ENCODE measurements at places on chromosomes 11 and 22. TPM values are rescaled to one million over a fixed set of nuclear protein-coding genes. Genes with fewer than 3 reads are reported as not detected.
A peak's percentile ranks its signal among the peaks of the same experiment; 100 is the strongest.

Gene TEX54
- total RNA-seq = not detected

DNA sequence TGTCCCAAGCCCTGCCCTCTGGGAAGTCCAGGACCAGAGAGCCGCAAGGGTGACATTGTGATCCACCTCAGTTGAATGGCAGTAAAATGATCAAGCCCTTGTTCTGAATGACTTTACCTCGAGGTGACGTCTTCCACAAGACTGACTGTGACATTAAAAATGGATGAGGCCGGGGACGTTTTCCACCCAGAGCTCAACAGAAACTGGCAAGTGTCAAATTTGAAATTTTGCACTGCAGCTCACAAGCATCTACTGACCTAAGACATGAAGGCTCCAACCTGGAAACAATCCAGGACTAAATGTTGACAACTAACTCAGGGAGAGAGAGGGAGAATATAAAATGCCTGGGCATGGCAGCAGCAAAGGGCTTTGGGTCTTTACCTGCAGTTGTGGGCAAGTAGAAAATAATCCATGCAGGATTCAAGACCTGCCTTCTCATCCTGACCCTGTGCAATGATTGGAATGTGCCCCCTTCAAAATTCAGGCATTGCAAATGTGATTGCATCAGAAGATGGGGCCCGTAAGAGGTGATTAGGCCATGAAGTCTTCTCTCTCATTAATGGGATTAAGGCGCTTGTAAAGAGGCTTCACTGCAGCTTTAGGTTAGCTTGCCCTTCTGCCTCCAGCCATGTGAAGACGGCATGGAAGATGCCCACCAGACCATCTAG is 33.6 kb upstream of the CLMP start:
- DNase-seq = no peak

- no peak for DNase-seq
Observed at GRCh38 chr11:118277312-118277711, 13.2 kb upstream of the MPZL2 start.

DNA sequence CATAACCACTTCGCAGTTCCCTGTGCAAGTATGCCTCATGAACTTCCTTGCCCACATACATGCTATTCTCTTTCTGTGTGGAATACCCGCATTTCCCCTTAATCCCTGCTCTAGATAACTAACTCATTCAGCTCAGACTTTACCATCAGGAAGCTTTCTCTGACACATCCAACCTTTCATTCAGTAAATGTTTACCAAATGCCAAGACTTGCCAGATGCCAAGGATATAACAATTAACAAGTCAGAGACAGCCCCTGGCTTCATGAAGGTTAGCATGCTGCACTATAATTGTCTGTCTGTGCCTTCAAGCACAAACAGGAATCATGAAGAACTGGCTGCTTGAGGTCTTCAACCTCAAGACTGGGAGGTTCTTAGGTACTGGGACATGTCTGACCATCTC is 71.2 kb upstream of the GDPD4 start:
- no peak for DNase-seq

Gene RIC3
- total RNA-seq = 55.7 TPM

DNA sequence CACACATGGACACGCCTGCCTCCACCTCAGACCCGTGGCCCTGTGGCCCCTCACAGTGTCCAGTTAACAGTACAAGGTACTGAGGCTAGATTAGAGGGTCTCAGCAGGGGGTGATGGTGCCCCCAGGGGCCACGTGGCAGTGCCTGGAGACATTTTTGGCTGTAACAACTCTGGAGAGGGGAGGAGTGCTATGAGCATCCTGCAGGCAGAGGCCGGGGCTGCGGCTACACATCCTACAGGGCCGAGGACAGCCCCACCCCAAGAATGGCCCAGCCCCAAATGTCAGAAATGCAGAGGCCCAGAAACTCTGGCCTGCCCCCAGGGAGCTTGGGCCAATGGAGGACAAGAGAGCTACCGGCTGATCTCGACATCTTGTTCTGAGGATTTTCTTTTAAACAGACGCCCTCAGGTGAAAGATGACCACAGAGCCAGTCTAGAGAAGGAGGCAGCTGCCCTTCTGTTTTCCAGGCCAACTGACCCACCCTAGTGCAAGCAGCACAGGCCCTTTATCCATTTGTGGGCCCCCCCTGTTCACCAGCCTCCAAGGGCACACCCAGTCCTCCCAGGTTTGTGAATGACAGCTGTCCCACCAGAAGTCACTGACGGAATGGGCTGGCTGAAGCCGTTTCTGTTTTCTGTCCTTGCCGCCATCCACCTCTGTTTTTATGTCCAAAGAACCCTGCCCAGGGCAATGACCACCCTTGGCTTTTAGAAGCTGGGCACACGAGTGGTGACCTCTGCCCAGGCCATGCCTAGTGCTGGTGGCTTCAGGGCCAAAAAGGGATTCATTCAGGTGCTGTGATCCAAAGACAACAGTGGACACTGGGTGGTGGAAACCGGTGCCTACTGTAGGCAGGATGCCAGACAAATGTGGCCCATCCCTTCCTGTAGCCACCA is 85.2 kb upstream of the LINC01488 start:
- no peak for DNase-seq

DNA sequence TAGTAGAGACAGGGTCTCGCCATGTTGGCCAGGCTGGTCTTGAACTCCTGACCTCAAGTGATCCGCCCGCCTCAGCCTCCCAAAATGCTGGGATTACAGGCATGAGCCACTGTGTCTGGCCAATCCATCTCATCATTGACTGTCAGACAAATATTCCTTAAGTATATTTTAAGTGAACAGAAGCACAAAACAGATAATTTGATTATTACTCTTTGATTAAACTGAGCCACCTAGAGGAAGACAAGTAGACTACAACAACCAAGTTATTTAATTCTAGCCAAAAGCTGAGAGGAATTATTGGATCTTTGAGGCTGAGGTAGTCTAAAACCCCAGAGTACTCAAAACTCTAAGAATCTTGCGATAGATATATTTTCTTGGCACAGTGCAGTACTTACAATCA is 1.2 kb downstream of the ACRV1 start:
- no peak for DNase-seq

DNA sequence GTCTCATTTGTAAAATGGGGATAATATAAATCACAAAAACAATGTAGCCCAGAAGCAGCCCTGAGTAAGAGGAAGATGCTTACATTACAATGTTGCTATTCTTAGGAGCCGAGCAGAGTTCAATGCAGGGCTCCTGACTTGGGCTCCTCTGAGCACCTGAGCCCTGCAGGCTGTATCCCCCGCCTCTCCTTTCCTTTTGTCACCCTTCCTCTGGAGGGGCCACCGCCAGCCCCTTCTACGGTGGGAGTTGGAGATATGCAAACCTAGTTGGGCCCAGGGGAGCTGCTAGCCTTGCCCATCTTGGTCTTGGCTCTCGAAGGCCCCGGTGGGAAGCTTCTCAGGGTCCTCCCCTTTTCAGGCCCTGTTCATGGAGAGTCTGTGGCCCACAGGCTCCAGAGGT is 8.4 kb upstream of the CSNK1E start:
- DNase-seq = no peak

Gene GNG3
- 20.0 TPM for total RNA-seq

Gene MS4A6A
- total RNA-seq = 3.7 TPM

DNA sequence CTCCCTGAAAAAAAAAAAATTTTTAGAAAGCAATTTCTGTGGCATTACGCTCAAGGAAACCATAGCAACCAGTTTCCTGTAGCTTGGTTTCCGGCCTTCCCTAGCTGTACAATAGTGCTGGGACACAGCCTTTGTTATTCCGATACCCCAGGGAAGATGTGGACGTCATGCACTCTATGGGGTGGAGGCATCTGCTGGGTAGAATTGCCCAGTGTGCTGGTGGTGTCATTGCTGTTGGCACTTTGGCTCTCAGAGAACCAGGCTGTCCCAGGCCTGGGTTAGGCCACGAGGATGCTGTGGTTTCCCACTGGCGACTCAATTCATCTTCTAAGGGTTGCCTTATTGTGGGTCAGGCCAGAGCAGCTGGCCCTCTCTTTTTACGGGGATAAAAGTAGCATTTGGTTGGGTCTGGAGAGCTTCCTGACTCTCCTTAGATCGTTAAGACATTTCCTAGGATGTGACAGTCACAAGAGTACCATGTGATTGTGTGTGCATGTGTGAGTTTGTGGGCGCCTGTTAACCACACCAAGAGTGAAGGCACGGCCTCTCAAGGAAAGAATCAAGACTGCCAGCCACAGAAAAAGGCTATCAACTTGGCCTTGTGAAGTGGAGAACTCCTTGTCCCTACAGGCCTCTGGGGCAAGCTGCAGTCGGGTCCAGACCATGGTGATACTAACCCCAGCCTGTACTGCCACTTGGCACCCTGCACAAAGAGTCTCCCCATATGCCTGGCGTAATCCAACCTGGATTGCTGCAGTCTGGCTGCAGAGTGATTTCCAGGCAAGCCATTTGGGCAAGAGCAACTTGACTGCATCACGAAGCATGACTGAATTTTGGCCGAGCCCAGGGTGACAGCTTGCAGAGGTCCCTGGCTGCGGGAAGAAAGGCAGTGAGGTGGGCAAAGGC is 35.9 kb upstream of the NAV2 start:
- no peak for DNase-seq

DNA sequence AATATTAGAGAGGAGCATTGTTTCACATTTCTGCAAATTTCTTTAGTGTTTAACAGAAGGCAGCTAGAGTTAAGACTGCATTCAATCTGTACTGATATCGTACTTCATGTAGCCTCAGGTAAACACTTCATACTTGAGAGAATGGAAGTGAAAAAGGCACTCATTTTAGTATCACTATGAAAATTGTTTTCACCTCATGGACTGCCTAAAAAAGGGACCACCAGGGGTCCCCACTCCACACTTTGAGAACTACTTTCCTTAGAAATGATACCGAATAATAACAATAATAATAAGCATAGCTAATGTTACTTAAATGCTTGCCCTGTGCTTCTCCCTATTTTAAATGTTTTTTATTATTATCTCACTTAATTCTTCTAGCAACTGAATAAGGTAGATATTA is 95.1 kb downstream of the BLID start:
- DNase-seq = no peak

- DNase-seq = no peak
Observed at GRCh38 chr22:45903355-45904135, 73.4 kb downstream of the WNT7B start.

DNA sequence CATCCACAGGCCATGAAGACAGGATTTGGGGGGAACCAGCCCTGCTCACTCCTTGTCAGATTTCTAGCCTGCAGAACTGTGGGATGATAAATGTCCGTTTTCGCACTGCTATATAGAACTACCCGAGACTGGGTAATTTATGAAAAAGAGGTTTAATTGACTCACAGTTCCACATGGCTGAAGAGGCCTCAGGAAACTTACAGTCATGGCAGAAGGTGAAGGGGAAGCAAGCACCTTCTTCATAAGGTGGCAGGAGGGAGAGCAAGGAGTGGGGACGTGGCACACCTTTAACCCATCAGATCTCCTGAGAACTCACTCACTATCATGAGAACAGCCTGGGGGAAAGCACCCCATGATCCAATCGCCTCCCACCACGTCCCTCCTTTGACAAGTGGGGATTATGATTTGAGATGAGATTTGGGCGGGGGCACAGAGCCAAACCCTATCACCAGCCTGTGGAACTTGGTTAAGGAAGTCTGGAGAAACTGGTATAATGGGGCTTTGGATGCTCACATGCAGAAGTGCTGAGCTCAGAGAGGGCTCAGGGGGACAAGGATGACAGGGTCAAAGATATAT is 50.7 kb downstream of the MYEOV start:
- DNase-seq = no peak

- DNase-seq = no peak
Observed at GRCh38 chr22:30541961-30542810, 4.4 kb downstream of the SEC14L6 start.

Gene TIRAP
- 3.0 TPM for total RNA-seq

- DNase-seq = peak; percentile 76
Observed at GRCh38 chr11:17352950-17353820, 1.6 kb downstream of the NCR3LG1 start.

Gene SLC43A3
- total RNA-seq = 8.7 TPM

GRCh38 chr22:29877620-29878019 is 5.4 kb upstream of the MTMR3 start:
- DNase-seq = no peak

Gene SMTNL1
- not detected for total RNA-seq

Gene SPDYC
- total RNA-seq = not detected
